Naive thymus-derived CD8-positive, alpha-beta T cell (primary cell): ENCODE measurements at places on chromosomes 11 and 22.

DNA sequence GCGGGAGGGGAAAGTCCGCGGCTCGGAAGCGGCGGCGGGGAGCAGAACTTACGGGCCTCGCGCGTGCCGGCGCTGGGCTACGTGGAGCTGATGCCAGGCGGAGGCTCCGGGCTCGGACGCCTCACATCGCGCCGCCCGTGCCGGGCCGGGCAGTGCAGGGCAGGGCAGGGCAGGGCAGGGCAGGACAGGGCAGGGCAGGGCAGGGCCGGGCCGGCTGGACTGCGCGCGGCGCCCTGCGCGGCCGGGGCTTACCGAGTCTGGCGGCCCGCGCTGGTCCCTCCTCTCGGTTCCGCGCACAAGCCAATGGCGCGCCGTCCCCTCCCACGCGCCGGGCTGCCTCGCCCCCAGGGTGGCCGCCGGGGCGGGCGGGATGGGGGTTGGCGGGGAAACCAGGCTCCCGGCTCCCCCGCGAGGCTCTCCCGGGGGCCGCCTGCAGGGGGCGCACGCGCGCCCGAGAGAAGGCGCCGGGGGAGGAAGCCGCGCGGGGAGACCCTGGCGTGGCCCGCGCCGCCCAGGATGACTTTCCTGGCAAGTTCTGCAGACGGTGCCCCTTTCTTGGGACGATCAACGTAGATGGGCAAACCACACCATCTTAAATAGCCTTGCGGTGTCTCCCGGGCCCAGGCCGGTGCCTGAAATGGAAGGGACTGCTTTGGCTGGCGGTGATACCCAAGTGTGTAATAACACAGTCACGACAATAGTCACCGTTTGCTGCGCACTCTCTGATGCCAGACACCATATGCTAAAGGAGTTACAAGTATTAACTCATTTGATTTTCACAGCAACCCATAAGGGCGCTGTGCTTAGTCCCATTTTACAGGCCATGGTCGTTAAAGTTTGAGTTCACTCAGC is at the start of gene TP53I11:
Gene TP53I11 (minus strand): TSS at position 259 of the 852 bp plus-strand sequence. CDS start 12,548 bp downstream, outside the sequence.
- peak; percentile 56 for DNase-seq

- no peak for DNase-seq
Observed at GRCh38 chr22:17749605-17750395, 24.5 kb downstream of the BID start.

DNA sequence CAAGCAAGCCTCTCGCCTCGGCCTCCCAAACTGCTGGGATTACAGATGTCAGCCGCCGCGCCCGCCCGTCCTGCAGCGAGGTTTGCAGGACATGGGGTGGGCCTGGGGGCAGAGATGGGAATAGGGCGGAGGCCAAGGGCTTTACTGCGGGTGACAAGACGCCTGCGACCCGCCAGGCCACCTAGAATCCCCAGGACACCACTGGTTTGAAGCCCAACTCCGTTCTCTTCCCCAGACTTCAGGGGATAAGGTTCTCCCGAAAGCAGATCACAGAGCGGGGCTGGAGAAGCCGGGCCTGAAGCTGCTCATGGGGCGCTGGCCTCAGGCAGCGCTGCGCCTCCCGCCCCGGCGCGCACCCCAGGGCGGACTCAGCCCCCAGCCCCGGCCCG is 354 bp downstream of the POLR2L start:
- DNase-seq = no peak

DNA sequence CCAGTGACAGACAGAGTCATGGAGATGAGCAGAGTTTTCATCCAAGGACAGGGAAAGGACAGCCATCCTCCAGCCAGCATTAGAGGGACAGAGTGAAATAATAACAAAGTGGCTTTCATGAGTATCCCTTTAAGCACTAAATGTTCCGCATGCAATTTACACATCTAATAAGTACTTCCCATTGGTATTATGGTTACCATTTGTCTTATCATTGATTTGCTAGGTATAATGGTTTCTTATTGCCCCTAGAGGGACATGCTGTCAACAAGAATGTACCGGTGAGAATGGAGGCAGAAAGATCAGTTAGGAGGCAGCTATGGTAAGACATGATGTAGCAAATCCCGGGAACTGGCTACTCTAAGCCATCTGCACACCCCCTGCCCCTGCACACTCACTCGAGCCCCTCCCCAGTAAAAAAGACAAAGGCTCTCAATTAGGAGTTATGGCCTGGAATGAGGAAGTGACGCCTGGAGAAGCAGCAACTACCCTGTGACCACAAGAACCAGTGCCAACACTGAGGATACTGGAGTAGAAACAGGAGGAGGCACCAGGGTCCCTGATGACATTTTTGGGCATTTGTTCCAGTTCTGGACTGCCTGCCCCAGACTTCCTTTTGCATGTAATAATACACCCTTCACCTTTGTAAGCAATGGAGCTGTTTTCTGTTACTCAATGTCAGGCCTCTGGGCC is 30.2 kb upstream of the HMGXB4 start:
- no peak for DNase-seq

DNA sequence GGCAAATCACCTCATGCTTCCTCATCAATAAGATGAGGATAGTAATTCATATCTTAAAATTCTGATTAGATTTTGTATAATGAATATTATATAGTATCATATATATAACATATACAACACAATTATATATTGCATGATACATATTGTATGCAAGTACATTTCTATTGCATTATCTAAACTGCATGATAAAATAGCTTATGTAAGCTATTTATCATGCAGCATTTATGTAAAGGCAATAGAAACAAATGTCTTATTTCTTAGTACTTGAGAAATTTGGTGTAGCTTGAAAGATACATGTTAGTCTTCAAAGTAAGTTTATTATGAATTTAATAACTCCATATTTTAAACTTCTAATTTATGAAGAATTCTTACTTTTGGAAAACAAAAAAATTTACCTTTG is 5.5 kb downstream of the LIN7C start:
- DNase-seq = no peak

DNA sequence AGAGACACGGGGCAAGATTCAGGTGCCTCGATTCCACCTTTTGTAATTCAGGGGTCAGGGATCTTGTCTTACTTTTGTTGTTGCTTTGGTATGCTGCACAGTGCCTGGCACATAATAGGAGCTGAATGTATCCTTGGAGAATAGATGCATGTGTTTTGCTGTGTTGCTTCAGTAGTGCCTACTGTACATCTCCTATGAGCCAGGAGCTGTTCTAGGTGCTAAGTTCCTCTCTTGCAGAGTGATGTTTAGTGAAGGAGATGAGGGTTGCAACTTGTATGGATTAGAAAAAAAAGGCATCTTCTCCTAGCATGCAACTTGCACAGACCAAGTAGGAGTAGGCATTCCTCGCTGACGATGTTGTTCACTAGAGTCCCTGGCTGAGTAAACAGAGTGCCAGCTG is 555.4 kb downstream of the NTM start:
- no peak for DNase-seq

GRCh38 chr22:36871669-36872081 is 10.9 kb downstream of the NCF4 start:
- DNase-seq = no peak

DNA sequence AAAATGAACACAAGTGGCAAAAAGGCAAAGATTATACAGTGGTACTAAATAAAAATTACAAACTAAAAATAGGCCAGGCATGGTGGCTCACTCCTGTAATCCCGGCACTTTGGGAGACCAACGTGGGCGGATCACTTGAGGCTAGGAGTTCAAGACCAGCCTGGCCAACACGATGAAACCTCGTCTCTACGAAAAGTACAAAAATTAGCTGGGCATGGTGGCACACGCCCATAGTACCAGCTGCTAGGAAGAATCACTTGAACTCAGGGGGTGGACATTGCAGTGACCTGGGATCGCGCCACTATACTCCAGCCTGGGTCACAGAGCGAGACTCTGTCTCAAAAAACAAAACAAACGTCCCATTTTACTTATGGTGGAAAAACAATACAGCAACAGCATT is 24.5 kb downstream of the ZNF280B start:
- no peak for DNase-seq

DNA sequence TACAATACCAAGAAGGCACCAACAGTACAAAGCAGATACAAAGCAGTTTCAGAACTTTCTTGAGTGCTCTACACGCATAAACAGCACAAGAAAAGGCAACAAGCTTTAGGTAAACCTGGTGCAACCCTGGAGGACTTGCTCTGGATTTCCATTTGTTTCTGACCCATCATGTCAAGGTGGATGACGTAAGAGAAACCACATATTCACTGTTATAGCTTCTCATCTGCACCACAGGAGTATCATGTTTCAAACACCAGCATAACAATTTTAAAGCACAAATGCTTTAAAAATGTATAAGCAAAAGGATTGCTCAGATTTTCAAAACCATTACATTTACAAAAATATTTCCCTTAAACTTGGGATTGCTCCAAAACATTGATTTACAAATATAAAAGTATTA is 25.0 kb upstream of the YPEL1 start:
- DNase-seq = no peak

- no peak for DNase-seq
Observed at GRCh38 chr11:120740380-120740779, 228.8 kb downstream of the GRIK4 start.

DNA sequence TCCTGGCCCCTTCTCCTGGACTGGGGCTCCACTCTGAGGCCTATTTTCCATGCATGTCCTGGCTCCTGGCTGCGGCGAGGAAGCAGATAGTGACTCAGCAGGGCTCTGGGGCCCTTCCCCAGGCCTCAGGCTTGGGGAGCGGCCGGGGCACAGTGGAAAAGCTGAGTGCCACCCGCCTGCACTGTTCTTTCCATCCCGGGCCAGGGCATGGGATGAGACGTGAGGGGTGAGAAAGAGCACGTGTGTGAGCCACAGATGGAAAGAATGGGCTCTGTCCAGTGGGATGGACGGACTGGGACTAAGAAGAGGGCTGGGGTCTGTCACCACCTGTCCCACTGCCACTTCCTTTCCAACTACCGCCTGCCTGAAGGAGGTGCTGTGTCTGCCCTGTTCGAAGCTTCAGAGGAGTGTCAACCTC is 12.8 kb downstream of the SLC37A2 start:
- DNase-seq = no peak

DNA sequence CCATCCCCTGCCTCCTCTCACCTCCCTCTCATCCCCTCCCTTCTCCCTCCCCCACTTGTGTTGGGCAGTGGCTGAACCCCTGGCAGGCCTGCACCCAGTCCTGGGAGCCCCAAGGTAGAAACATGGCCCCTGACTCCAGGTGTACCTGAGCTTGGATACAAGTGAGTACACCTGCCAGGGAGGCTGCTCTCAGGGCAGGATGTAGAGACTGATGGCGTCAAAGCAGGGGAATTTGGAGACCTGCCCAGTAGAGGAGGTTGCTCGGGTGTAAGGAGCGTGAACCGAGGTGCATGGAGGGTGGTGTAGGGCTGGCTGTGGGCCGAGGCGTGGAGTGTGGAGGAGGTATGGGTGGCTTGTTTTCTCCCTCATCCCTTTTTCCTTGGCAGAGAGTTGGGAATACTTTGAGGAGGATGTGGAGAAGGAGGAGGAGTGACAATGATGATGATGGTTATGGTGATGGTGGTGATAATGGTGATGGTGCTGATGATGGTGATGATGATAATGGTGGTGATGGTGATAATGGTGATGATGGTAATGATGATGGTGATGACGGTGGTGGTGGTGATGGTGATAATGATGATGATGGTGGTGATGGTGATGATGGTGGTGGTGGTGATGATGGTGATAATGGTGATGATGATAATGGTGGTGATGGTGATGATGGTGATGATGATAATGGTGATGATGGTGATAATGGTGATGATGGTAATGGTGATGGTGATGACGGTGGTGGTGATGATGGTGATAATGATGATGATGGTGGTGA is 12.3 kb downstream of the MRGPRG start:
- no peak for DNase-seq

- no peak for DNase-seq
Observed at GRCh38 chr22:48496226-48496845, 1331.3 kb downstream of the BRD1 start.

DNA sequence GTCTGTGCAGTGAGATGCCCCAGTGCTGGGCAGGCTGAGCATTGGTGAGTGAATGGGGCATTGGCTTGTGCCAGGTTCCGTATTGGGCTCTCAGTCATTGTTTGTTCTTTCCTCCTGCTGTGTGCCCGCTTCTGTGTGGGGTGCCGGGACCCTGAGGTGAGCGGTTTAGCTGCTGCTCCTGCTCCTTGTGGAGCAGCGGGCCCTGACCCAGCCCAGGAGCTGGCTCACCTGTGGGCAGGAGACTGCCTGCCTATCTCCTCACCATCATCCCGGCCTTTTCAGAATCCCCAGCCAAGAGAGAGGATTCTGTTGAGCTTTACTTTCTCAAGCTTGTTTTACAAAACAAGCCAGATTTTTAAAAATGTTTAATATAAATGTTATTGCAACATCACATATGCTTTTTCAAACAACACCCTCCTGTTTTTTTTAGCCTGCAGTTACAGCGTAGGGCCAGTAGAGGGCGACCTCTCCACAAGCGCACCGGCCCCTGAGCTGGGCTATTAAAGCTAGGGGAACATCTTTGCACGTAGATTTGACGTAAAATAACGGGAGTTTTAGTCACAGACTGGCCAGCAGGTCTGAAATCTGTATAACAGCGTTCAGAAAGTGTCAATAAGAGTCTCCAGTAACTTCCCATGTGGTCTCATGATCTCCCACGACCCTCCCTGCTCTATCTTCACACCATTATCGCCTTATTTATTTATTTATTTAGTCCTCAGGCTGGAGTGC is 25.1 kb upstream of the RELT start:
- peak; percentile 37 for DNase-seq

GRCh38 chr11:69670158-69670845 is 4.9 kb downstream of the LTO1 start:
- peak; percentile 50 for DNase-seq

DNA sequence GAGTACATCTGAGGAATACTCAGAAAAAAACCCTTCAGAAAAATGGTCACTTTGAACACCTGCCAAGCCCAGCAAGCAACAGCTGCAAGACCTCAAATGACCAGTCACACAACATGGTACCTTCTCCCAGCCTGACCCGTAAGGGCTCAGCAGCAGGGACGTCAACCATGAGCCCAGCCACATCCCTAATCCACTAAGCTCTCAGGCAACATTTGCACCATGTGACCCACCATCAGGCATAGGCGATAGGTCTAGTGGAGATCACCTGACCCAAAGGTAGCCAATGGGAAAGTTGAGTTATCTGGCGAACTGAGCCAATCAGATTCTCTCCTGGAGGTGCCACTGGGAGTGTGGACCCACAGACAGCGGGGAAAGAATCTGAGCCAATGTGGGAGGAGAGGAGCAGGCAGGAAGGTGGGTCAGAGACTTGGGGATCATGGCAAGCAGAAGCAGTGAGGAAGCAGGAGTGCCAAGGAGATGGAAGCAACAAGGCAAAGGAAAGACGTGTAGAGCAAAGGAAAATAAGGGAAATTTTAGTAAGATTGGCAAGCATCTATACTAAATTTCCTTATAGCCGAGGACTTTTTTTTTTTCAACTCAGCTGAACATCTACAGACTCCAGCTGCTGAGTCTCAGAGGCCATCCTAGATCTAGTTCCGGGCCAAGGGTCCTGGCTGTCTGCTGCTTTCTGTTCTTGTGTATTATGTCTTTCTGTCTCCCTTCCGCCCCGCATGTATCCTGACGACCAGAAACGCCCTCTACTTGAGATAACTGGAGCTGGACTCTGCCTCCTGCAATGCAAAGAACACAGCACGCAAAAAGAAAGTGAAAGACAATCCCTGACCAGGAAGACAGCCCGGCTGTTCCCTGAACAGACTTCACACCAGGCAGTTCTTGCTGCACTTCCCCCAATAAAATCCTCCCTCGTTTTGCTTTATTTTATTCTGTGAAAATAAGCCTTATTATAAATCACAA is 11.0 kb upstream of the PLAAT2 start:
- peak; percentile 20 for DNase-seq
